Vagina (tissue), 2 donors: ENCODE measurements at places on chromosomes 1 and 21. TPM values are rescaled to one million over a fixed set of nuclear protein-coding genes. Genes with fewer than 3 reads are reported as not detected.

- no peak for DNase-seq
- peaks cover 22% of the 10 kb centered on the region for H3K4me1 ChIP-seq
- no peaks in the 10 kb centered on the region for H3K27me3 ChIP-seq
- no peak overlapping the region for H3K4me3 ChIP-seq
- no peaks in the 10 kb centered on the region for H3K36me3 ChIP-seq
Measured at GRCh38 chr1:19637606-19638005, 6.5 kb upstream of the NBL1 start.

DNA sequence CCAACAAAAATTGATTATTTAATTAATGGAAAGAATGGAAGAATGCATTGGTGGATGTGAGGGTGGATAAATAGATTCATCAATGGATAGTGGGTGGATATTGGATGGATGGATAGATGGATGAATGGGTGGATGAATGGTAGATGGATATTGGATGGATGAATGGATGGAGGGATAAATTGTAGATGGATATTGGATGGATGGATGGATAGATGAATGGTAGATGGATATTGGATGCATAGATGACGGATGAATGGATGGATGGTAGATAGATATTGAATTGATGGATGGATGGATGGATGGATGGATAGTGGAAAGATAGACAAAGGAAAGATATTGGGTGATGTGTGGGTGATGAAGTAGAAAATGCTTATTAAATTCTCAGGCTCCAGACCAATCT, 123.6 kb upstream of the KAZN start:
- DNase-seq = no peak
- H3K27me3 ChIP-seq = no peaks in the 10 kb centered on the region
- no peak overlapping the region for H3K27ac ChIP-seq
- H3K36me3 ChIP-seq = no peaks in the 10 kb centered on the region

DNA sequence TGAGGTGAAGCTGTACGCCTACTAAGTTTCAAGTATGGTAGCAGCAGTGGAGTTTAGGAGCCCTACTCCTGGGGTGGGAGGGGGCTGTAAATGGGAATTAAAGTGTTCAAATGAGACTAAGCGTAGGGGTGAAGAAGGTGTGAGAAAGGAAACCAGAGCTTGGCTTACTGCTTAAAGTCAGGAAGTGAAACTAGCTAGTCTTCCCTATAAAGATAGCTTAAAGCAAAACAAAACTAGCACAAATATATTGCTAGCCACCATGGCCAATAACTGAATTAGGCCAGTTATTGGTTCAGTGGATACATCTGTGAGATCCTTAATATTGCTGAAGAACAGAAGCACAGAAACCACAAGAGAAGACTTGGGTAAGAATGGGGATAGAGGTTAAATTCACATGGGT, 492.2 kb upstream of the PKN2 start:
- no peak for DNase-seq
- no peak overlapping the region for H3K4me3 ChIP-seq
- no peaks in the 10 kb centered on the region for H3K36me3 ChIP-seq
- H3K27ac ChIP-seq = no peak overlapping the region

- H3K4me3 ChIP-seq = no peak overlapping the region
- H3K27ac ChIP-seq = peak overlapping the region; percentile 95
- H3K27me3 ChIP-seq = no peaks in the 10 kb centered on the region
- peaks cover 23% of the 10 kb centered on the region for H3K4me1 ChIP-seq
- DNase-seq = peak; percentile 92
Measured at GRCh38 chr21:46048926-46049889, 48.7 kb upstream of the COL6A2 start.

DNA sequence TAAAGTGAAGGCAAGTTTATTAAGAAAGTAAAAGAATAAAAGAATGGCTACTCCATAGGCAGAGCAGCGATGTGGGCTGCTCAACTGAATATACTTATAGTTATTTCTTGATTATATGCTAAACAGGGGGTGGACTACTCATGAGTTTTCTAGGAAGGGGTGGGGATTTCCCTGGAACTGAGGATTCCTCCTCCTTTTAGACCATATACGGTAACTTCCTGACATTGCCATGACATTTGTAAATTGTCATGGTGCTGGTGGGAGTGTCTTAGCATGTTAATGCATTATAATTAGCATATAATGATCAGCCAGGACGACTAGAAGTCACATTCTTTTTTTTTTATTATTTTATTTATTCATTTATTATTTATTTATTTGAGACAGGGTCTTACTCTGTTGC, 46.4 kb upstream of the BARHL2 start:
- H3K27me3 ChIP-seq = no peaks in the 10 kb centered on the region
- no peak overlapping the region for H3K27ac ChIP-seq
- no peak overlapping the region for H3K4me3 ChIP-seq
- H3K36me3 ChIP-seq = no peaks in the 10 kb centered on the region

DNA sequence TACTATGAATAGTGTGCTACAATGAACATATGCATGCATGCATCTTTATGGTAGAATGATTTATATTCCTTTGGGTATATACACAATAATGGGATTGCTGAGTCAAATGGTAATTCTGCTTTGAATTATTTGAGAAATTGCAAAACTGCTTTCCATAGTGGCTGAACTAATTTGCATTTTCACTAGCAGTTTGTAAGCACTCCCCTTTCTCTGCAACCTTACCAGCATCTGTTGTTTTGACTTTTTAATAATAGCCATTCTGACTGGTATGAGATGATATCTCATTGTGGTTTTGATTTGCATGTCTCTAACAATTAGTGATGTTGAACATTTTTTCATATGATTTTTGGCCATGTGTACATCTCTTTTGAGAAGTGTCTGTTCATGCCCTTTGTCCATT, 24.0 kb upstream of the DIRAS3 start:
- no peaks in the 10 kb centered on the region for H3K36me3 ChIP-seq
- H3K4me1 ChIP-seq = no peaks in the 10 kb centered on the region
- no peak for DNase-seq
- H3K27me3 ChIP-seq = no peaks in the 10 kb centered on the region
- H3K4me3 ChIP-seq = no peak overlapping the region

GRCh38 chr1:88701275-88701674, 17.2 kb downstream of the PKN2 start:
- no peak for DNase-seq
- no peaks in the 10 kb centered on the region for H3K36me3 ChIP-seq
- H3K27ac ChIP-seq = peak overlapping the region; percentile 27
- peaks cover 40% of the 10 kb centered on the region for H3K4me1 ChIP-seq

- H3K27me3 ChIP-seq = no peaks in the 10 kb centered on the region
- no peak overlapping the region for H3K4me3 ChIP-seq
- H3K4me1 ChIP-seq = peaks cover 21% of the 10 kb centered on the region
- H3K36me3 ChIP-seq = no peaks in the 10 kb centered on the region
- H3K27ac ChIP-seq = peak overlapping the region; percentile 90
- no peak for DNase-seq
Measured at GRCh38 chr1:18962121-18962721, 5.7 kb upstream of the IFFO2 start.

DNA sequence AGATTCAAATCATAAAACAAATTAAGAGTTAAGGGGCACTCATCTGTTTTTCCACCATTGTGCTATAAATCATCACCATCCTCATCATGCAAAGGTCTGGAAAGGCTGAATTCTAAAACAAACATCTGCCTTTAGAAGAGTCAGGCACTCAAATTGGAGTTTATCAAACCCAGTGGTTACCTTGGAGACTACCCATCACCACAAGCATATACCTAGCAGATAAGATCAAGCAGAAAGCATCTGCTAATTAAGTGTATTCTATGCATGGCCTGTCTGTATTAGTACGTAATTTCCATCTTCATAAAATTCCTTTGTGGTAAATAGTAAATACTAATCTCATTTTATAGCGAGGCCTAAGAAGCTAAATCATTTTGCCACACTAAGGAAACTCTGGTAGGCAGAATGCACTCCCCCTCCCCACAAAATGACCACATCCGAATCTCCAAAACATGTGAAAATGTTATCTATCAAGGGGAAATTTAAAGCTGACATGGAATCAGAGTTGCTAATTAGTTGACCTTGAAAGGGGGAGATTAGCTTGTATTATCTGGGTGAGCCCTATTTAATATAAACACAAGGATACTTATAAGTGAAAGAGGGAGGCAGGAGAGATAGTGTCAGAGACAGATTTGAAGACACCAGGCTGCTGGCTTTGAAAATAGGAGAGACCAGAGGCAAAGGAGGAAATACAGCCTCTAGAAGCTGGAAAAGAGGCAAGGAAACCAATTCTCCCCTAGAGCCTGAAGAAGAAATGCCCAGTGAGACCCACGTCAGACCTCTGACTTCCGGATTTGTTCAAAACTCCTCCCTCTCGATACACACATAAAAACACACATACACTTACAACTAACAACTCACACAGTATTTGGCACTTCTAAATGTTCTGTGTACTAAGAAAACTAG, 23.2 kb downstream of the ARID4B start:
- H3K36me3 ChIP-seq = no peaks in the 10 kb centered on the region
- peaks cover 73% of the 10 kb centered on the region for H3K4me1 ChIP-seq
- H3K4me3 ChIP-seq = no peak overlapping the region
- DNase-seq = no peak
- H3K27me3 ChIP-seq = no peaks in the 10 kb centered on the region

GRCh38 chr21:38525454-38525853, 27.2 kb upstream of the ERG start:
- H3K4me3 ChIP-seq = no peak overlapping the region
- no peak overlapping the region for H3K27ac ChIP-seq
- H3K27me3 ChIP-seq = no peaks in the 10 kb centered on the region
- no peak for DNase-seq

DNA sequence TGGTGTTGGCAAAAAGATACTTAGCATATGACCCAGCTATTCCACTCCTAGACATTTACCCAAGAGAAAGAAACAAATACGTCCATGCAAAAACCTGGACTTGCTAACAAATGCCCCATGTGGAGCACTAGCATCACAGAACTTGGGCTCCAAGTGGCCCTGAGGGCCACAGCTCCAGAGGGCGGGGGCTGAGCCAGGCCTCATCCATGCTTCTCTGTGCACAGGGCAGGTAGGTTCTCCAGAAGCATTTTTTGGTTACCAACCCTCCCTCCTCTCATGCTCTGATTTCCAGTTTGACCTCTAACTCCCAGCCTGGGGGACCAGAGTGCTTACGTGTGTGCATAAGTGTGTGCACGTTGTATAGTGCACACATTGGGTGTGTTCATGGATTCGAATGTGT, 2.0 kb downstream of the KRTAP12-2 start:
- H3K27me3 ChIP-seq = no peaks in the 10 kb centered on the region
- H3K4me1 ChIP-seq = no peaks in the 10 kb centered on the region
- H3K4me3 ChIP-seq = no peak overlapping the region

DNA sequence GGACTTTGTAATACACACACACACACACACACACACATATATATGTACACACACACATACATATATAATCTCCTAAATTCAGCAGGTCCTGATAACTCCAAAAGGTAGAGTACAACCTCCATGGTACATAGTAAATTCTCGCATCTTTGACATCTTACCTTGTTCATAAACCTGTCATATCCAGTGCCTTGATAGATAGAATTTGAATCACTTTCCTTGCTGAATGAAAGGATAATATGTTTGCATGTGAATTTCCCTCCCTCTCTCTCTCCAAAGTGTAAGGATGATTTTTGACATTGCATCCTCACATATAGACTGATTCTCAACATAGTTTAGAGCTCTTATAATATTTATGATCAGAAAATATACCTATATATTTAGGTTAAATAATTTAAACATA, 567.1 kb upstream of the ADGRL2 start:
- no peaks in the 10 kb centered on the region for H3K27me3 ChIP-seq
- H3K36me3 ChIP-seq = no peaks in the 10 kb centered on the region
- no peak for DNase-seq
- no peak overlapping the region for H3K27ac ChIP-seq
- H3K4me1 ChIP-seq = peaks cover 14% of the 10 kb centered on the region
- no peak overlapping the region for H3K4me3 ChIP-seq

GRCh38 chr1:152049291-152050083, 12.7 kb upstream of the S100A11 start:
- no peaks in the 10 kb centered on the region for H3K36me3 ChIP-seq
- peak overlapping the region; percentile 94 for H3K27ac ChIP-seq
- no peak for DNase-seq
- H3K27me3 ChIP-seq = no peaks in the 10 kb centered on the region

DNA sequence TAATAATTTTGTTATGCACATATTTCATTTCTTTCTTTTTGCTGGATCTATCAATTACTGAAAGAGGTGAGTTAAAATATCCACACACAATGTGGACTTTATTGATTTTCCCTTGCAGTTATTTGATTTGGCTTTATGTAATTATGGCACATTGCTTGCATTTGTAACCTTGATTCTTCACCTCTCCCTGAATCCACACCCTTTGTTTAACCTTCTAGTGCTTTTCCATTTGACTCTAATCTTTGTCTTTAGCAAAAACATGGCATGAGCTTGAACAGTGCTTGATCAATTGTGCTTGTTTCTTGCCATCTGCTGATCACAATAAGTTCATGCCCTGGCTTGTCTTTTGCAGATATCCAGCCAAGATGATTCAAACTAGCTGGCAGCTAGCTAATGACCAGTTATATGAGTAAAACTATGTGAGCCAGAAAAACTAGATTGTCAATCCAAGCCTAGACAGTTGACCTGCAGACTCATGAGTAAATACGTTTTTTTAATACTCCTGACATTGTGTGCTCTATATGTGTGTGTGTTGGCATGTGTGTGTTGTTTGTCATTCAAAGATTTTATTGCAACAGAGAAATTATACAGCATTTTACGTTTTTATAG, 899.2 kb downstream of the NCAM2 start:
- no peak for DNase-seq
- H3K27ac ChIP-seq = no peak overlapping the region
- no peaks in the 10 kb centered on the region for H3K27me3 ChIP-seq

- DNase-seq = no peak
- H3K27ac ChIP-seq = no peak overlapping the region
- no peak overlapping the region for H3K4me3 ChIP-seq
- H3K4me1 ChIP-seq = no peaks in the 10 kb centered on the region
- H3K27me3 ChIP-seq = no peaks in the 10 kb centered on the region
Measured at GRCh38 chr1:51924455-51924854, 45.9 kb upstream of the NRDC start.

- H3K27me3 ChIP-seq = no peaks in the 10 kb centered on the region
- H3K36me3 ChIP-seq = no peaks in the 10 kb centered on the region
- no peaks in the 10 kb centered on the region for H3K4me1 ChIP-seq
- no peak overlapping the region for H3K27ac ChIP-seq
Measured at GRCh38 chr1:4093856-4094565, 193.9 kb upstream of the C1orf174 start.

- H3K36me3 ChIP-seq = no peaks in the 10 kb centered on the region
- H3K27me3 ChIP-seq = no peaks in the 10 kb centered on the region
- H3K4me3 ChIP-seq = no peak overlapping the region
- H3K4me1 ChIP-seq = no peaks in the 10 kb centered on the region
Measured at GRCh38 chr1:5705751-5706150, 286.5 kb downstream of the NPHP4 start.

RNF186 gene
- not detected for total RNA-seq

DUSP12 gene
- total RNA-seq = 34.1 TPM

HSF2BP gene
- 2.7 TPM for total RNA-seq

ST6GALNAC5 gene
- 9.6 TPM for total RNA-seq

OLIG1 gene
- total RNA-seq = not detected

MPL gene
- not detected for total RNA-seq

PCP4 gene
- 174 TPM for total RNA-seq

RNU1-3 gene
- 19,908 TPM for total RNA-seq

TAS1R1 gene
- total RNA-seq = not detected
